ENCODE measurements at places on chromosomes 11 and 22. TPM values are rescaled to one million over a fixed set of nuclear protein-coding genes. Genes with fewer than 3 reads are reported as not detected.

The CNGA4 gene
- not detected for total RNA-seq

The MYO18B gene
- total RNA-seq = under 0.01 TPM

The CARS1 gene
- 78.4 TPM for total RNA-seq

The YPEL4 gene
- total RNA-seq = not detected

The SHISAL1 gene
- total RNA-seq = 1.6 TPM

The TMEM109 gene
- 26.1 TPM for total RNA-seq
